Cardiac septum (tissue), 1 donor: ENCODE measurements at places on chromosomes 3 and 15. TPM values are rescaled to one million over a fixed set of nuclear protein-coding genes. Genes with fewer than 3 reads are reported as not detected.

GRCh38 chr3:126891791-126892190, 91.1 kb upstream of the PLXNA1 start:
- peak; percentile 66 for DNase-seq

- DNase-seq, result no peak
Observed at GRCh38 chr15:97057503-97057902, 727.0 kb downstream of the NR2F2 start.

DNA sequence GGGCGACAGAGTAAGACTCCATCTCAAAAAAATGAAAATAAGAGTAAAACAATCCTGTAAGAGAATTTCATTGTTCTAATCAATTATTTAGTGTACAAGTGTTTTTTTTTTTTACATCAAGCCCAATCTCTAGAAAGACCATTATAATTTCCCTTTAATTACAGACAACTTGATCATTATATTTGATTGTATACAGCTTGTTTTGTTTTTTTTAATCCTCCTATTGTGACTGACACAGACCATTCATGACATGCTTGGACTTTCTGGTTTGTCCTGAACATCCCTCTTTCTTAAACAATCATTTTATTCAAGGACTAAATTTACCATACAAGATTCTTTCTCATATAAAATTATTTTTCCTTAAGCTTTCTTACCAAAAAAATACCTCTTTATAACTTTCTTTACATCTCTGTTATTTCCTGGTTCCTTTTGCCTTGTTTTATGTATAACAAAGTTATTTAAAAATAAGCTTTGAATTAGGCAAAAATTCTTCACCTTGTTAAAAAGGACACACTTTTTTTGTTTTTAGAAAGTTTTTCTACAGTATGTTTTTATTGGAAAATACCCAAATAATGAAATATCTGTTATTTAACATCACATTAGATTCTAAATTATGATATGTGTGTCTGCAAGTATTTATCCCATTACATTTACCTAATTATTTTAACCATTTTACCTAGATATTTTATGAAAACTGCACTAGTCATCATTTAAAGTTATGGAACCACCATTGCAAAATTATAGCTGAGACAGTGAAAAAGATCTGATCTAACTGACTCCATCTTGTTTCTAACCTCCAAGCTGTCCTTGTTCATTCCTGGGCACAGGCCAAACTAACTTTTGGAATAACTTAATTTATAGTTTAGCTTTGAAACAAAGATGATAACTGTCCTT, 26.1 kb upstream of the GFM1 start:
- DNase-seq, result no peak

DNA sequence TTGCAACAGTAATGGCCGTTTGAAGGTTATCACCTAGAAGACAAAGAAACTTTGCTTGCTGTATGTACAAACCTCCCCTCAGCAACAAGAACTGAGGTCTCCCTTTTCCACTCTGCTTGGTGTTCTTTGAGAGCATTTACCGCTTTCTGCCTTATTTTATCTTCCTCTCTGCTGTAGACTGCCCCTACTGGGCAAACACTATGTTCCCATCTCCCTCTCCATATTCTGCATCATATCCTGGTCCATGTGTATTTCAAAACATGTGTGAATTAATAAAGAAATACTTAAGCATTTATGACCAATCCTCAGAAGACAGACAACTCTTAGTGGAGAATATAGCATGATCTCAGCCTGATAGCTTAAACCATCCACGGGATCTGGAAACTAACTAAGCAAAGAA, 64.4 kb downstream of the ATP13A5 start:
- no peak for DNase-seq

GRCh38 chr3:149352556-149352955, 19.1 kb upstream of the TM4SF18 start:
- no peak for DNase-seq

DNA sequence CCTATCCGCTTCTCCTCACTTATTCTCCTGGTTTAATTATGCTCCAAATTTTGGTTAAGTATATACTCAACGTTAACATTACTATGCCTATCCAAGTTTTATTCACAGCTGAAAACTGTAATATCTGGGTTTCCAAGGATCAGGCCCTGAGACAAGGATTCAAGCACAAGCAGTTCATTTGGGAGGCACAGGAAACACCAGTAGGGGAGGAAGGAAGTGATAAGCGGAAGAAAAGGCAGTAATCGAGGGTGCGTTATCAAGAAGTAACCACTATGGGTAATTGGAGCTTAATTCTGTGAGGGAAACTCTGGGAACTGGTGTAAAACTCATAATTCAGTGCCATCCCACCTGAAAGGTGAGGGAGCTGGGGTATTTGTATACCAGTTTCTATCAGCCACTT, 120.3 kb downstream of the KCNAB1 start:
- DNase-seq, result no peak

- no peak for DNase-seq
Observed at GRCh38 chr3:171860830-171861535, 17.8 kb downstream of the TMEM212 start.

- no peak for DNase-seq
Observed at GRCh38 chr15:99361545-99362185, 110.4 kb downstream of the LRRC28 start.

GRCh38 chr3:77298417-77298816, 258.5 kb downstream of the ROBO2 start:
- no peak for DNase-seq

GRCh38 chr3:59473636-59474035, 423.8 kb upstream of the CFAP20DC start:
- DNase-seq, result no peak

DNA sequence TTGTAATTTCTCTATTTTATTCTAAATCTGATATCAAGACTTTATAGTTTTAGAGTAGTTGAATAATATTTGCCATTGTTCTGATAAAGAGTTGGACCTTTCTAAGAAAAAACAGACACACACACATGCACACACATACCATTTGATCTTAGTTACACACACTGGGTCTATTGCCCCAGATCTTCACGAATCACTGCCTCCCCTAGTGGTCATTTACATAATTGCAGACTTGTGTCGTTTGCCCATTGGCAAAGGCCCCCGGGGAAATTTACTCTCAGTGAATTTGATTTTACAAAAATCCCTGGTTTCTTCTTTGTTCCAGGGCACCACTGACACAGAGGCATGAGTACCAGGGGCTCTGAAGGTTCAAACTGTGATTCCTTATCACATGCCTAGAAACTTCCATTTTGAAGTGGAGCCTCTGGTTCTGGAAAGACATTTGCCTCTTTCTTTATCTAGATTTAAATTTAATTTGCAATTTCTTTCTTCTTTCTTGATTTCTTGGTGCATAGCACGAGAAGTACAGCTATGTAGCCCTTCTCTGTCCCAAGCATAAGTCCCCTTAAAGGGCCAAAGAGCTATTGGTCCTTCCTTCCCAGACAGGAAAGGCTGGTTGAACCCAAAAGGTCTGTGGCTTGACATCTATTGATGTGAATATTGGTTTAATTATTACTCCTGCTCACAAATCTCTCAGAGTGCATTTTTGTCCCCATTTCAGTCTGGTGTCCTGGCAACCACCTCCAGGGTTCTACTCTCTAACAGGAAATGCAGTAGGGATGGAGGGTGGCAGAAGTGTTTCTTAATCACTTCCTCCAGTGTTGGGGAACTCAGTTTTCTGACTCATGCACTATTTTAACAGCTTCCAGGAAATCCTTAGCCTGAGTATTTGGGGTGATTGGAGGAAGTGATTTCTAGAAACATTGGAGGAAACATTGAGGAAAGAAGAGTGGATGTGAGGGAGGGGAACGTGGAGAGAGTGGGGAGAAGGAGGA, 32.4 kb upstream of the SLC6A11 start:
- no peak for DNase-seq

DNA sequence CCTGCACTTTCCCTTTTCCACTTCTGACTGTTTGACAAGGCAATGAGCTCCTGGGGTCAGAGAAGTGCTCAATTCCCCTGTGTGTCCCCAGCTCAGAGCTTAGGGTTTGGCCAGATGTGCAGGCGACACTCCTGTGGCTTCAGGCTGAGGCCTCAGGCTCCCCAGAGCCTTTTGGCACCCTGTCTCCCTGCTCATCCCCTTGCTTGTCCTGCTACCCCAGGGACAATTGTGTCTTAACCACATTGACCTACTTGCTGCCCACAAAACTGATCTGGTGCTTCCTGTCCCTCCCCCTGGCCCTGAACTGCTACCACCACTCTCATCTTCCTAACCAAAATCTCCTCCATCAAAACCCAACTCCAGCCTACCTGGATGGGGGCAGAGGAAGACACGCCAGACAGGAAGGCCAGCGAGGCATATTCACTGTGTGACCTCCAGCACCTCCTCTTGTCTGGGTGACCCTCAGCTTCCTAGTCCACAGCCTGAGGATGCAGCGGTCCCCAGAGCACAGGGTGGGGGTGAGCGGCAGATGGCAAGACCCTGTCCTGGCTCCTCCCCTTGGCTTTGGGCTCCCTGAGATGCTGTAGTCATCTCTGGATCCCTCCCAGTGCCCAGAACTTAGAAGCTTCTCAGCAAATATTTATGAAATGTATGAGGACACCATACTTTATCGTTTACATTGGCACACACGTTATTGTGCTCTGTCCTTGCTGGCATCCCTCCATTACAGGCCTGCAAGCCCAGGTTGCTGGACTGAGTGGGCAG, 98.9 kb upstream of the SLC6A6 start:
- no peak for DNase-seq

DNA sequence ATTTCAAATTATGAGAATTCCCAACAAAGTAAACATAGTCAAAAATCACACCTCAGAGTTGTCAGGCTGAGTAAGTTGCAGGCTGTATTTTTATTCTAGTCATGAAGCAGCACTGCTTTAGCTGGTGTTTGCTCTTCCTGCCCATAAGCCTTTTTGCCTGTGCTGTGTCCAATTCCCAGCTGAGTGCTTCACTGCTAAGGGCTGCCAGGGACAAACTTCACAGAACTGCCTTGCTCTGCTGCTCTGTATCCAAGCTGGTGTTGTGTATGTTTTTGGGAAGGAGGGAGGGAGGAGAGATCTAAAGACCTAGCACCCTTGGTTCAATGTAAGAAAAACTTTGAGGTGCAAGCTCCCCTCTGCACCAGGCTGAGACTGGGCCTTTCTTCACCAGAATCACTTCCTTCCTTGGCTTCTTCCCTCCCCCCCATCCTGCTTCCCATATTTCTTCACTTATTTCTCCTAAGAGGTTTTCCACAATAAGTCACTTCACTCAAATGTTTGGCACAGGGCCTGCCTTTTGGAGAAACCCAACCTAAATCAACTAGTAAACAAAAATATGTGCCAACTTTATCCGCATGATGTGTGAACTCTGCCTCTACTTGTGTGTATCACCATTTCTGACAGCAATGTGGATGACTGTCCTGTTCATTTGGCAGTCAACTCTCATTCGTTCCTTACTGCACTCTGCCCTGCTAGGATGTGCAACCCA, 156.1 kb downstream of the TBL1XR1 start:
- DNase-seq, result no peak

DNA sequence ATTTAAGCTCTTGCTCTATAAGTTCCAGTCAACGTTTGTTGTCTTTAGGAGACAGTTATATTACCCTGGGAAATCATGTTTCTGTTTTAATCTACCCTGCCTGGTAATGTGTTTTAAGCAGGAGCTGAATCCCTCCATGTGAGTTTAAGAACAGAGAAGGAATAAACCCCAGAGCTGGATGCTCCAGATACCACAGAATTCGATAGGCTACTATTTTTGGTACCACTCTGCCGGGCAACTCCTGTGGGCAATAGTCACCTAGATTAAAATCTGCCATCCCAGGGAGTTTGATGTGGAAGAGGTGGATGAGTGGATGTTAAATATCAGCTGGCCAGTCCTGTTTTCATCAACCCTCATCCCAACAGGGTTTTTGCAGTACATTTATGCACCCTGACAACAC, 20.4 kb downstream of the NUDT16 start:
- DNase-seq, result no peak

DNA sequence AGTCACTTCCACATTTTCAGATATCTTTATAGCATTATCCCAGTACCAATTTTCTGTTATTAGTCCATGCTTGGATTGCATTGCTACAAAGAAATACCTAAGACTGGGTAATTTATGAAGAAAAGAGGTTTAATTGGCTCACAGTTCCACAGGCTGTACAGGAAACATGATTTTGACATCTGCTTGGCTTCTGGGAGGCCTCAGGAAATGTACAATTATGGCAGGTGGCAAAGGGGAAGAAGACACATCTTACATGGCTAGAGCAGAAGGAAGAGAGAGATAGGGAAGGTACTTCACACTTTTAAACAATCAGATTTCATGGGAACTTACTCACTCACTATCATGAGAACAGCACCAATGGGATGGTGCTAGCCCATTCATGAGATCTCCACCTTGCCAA, 172.3 kb upstream of the GPR149 start:
- no peak for DNase-seq

DNA sequence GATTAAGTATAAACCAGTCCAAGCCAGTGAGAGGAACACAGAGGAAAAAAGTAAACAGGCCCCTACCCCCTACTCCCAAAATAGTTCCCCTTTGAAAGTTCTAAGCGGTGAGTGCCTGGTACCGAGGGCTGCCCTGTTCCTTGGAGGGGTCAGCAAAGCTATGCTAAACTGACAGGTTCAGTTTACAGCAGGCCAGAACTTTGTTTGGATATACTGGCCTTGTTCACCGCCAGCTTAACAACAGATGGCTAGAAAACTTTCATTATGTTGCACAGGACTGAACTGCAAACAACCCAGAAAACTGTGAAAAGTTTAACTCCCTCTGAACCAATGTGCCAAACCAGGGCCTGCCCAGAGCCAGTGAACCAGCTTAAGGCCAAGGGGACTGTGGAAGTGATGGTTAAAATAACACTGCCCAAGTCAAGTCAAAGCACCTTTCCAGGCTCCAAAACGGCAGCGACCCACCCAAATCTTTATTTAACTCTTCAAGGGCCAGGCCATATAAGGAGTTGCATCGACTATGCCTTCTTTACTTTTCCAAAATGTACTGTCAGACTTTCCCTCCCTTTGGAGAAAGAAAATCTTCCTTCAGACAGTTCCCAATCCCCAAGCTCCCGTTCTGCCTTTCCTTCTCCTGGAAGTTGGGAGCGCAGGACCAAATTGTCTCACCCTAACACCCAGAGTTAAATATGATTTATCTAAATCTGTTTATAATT, 448.0 kb downstream of the FOXP1 start:
- no peak for DNase-seq

DNA sequence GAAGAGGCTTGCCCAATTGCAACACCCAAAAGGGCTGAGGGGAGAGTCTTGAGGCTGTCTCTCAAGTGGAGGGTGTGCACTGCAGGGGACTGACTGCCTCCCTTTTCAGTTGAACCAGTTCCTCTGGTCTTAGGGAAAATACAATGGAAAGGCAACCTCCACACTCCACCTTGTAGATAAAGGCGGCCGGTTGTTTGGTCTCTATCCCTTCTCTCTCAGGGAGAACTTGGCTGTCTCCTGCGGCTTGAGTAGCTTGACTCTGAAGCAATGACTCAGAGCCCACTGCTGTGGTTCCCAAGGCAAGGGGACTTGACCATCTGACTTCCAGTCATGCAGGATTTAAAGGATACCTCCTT, 143.2 kb upstream of the UMPS start:
- DNase-seq, result no peak

GRCh38 chr3:161358488-161358887, 12.8 kb downstream of the SPTSSB start:
- no peak for DNase-seq

GRCh38 chr3:25037049-25037547, 391.0 kb upstream of the RARB start:
- DNase-seq, result no peak

GRCh38 chr3:103968751-103969150, 1398.0 kb upstream of the ALCAM start:
- no peak for DNase-seq

Gene LYZL4
- not detected for total RNA-seq

Gene THSD4
- 116 TPM for total RNA-seq

Gene SOX14
- not detected for total RNA-seq

Gene KAT2B
- total RNA-seq, result 51.3 TPM

Gene C15orf62
- not detected for total RNA-seq

Gene SATB1
- total RNA-seq, result 56.9 TPM

Gene STARD9
- 9.2 TPM for total RNA-seq

Gene SLC24A5
- not detected for total RNA-seq

Gene CPB1
- not detected for total RNA-seq

Gene ADGRG7
- 0.13 TPM for total RNA-seq
